ENCODE measurements at places on chromosomes 11 and 22.

DNA sequence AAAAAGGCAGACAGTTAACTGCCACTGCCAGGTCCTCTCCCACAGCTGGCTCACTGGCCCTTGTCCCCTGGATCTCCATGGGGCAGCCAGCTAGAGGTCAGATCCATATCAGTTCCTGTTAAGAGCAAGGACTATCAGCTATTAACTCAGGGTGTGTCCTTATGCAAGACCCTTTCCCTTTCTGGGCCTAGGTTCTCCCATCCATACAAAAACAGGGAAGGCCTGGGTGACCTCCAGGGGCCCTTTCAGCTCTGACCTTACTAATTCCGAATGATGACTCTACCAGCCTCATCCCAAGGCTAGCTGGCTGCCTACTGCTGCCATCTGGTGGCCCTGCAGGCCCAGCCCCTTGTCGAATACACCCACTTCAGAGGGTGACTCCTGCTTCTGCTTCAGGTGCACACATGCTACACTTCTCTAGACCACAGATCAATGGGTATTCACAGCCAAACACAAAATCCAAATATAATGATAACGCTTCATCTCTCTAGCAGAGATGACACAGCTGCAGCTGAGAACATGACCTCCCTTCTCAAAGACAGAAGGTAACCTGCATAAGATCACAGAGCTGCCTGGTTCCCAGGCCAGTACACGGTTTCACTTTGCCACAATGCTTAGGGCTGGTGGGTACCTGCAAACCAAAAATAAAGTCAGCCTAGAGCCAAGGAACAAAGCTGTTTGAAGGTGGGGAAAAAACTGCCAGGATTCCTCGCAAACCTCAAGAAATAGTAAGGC, 34.1 kb downstream of the SERGEF start:
- peak; percentile 48 for DNase-seq

GRCh38 chr11:64859542-64860414, 15.3 kb upstream of the CDC42BPG start:
- DNase-seq, result no peak

DNA sequence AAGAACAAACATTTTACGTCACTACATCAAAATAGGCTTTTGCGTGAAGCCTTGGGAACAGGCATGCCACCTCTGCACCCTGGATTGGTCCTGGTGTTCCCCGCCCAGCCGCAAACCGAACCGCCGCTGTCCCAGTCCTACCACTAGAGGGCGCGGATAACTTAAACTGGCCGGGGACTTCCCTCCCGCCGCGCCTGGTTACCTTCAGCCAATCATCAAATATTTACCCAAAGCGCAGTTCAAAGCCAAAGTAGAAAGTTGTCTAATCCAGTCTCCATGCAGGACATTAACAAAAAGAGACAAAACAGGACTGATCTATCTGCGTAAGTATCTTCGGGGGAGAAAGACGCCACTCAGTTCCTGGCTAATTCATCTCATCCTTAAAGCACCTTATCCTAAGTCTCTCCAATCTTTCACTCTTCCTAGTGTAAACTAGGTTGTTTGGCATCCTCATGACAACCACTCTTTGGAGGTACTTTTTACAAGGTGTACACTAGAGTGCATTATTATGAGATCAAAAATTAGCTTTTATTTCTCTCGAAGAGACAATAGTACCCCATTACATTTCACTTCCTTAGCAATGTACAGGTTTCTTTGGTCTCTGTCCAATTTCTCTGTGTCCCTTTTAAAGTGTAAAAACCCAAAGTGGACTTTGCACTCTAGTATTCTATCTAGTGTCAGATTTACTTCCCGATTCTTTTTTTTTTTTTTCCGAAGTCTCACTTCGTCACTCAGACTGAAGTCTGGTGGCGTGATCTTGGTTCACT, 3.9 kb upstream of the CRY2 start:
- DNase-seq, result peak; percentile 73

DNA sequence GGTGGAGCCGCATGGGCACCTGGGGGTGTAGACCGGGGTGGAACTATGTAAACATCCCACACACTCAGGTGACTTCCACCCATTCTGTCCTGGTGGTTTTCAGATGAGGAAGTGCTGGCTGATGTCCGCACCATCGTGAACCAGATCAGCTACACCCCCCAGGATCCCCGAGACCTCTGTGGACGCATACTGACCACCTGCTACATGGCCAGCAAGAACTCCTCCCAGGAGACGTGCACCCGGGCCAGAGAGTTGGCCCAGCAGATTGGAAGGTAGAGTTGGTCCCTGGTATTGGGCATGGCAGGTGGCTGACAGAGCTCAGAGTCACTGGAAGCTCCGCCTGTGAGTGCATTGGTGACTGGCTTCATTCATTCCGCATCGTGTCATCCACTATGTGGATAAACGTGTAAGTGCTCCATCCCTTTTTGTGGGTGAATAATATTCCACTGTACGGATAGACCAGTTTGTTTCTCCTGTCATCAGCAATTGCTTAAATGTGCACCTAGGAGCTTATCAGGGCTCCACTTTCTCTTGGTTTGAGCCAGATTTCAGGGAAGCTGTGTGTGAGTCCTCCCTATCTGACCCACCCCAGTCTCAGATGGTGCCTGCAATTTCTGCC, 29.9 kb downstream of the NADSYN1 start:
- no peak for DNase-seq

- DNase-seq, result no peak
Measured at GRCh38 chr11:111819161-111819828, 52.1 kb downstream of the ALG9 start.

All from bronchial epithelial cell (primary cell).